Fibroblast of upper back skin (primary cell): ENCODE measurements at places on chromosomes 12 and 14.

- DNase-seq: no peak
Measured at GRCh38 chr12:76143343-76144244, 59.1 kb upstream of the NAP1L1 start.

- DNase-seq: no peak
Measured at GRCh38 chr14:71933001-71933587, 865 bp downstream of the RGS6 start.

- peak; percentile 96 for DNase-seq
Measured at GRCh38 chr12:116525418-116526001, 33.7 kb upstream of the MAP1LC3B2 start.

- peak; percentile 77 for DNase-seq
Measured at GRCh38 chr12:56158926-56159461, 835 bp downstream of the MYL6 start.

DNA sequence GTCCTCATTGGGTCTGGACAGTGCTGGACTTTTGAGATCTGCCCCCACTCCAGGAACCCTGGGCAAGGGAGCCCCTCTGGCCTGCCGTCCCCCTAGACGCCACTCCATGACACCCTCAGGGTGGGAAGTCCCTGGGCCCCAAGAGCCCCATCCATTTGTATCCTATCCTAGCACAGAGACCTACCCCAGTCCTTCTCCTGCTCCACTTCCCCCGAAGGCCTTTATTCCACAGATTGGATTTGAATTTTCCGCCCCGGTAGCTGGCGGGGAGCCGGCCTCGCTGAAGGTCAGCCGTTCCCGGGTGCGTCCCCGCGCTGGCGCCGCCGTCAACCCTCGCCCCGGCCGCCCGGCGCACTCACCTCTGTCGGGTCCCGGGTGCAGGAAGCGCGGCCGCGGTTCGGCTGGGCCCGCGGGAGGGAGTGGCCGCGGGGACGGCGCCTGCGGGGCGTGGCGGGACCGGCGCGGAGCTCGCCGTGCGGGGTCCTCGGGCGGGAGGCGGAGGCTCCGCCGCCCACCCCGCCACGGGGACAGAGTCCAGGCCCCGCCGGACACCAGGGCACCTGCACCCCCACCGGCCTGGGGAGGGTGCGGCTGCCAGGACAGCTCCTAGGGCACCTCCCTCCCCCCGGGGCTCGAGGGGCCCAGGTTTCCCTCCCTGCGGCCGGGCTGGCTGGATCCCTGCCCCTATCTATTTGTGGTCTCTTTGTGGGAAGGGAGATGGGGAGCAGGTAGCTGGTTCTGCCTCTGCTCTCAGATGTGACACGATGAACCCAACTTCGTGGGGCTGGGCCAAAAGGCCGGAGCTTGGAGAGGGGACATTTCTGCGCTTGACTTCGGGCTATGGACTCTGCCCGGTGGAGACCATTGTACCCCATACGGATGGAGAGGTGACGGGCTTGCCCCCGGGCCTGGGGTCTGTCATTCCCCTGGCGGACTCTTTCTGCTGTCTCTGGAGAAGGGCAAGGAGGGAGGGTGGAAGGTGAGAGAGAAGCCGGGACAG is 19.9 kb upstream of the GPR68 start:
- DNase-seq: no peak

DNA sequence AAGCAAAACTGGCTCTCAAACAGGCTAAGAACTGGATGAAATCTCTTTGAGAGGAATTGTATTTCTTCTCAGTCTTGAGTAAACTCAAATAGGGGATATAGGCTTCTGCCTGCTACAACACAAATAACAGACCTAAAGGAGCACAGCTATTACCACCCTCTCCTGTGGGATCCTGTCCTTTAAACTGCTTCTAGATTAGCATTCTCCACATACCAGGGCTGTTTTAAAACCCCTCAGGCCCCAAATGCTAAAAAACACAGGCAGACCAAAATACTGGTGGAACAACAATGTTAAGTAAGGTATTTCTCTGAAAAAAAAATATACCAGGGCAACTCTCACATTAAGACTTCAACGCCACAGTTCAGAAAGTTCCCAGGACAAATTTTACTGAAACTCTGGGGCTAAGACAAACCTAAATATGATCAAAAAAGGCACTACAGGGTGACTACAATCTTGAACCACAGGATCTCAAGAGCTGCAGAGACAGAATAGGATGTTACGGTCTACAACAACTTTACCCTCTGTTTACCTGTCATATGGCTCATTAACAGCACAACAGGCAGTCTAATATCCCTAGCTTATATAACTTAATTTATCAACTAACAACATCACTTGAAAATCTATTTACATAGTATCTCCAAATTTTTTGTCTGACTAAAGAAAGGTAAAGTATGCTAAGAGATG is 7.2 kb downstream of the CPNE8 start:
- no peak for DNase-seq

GRCh38 chr14:37592482-37593408 is 2.3 kb downstream of the FOXA1 start:
- no peak for DNase-seq

- DNase-seq: no peak
Measured at GRCh38 chr14:95544588-95544987, 9.7 kb downstream of the GLRX5 start.

GRCh38 chr12:109092497-109093021 is 713 bp downstream of the ALKBH2 start:
- peak; percentile 7 for DNase-seq

- peak; percentile 84 for DNase-seq
Measured at GRCh38 chr14:85566603-85567002, 36.7 kb downstream of the FLRT2 start.

DNA sequence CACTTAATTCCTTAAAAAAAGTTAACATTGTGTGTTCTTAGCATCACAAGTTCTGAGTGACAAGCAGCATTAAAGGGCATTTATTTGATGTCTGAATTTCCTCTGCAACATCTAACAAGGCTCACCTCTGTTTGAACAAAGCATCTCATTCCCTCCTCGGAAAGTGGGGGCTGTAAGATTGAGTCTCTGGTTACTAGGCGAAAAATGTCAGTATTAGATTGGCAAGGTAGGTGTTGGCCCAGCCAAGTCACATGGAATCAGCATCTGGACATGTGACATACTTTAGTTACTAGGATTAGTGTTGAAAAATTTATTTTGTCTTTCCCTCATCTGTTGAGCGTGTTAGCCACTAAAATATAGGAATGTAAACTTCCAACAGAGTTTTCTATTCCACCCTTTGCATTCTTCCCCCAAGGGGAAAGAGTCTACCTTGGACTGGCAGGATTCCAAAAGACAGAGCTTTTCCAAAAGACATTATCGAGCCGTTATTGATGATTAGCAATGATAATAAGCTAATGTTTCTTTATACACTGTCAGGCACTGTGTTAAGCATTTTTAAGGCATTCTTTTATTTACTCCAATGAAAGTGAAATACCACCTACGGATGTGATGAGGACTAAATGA is 194.9 kb upstream of the BTG1 start:
- DNase-seq: no peak

DNA sequence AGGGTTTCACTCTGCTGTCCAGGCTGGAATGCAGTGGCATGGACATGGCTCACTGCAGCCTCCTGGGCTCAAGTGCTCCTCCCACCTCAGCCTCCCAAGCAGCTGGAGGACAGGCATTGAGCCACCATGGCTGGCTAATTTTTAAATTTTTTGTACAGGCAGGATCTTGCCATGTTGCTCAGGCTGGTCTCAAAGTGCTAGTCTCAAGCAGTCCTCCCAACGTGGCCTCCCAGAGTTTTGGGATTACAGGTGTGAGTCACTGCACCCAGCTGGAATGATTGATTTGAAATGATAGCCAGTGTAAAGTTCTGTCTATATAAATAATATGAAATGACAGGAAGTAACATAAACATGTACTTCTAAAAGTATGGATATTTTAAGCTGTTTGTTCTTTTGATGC is 172.7 kb downstream of the FUT8 start:
- DNase-seq: peak; percentile 4

GRCh38 chr12:89476232-89476631 is 48.4 kb downstream of the GALNT4 start:
- DNase-seq: no peak
